ENCODE measurements at places on chromosomes 5 and 9. TPM values are rescaled to one million over a fixed set of nuclear protein-coding genes. Genes with fewer than 3 reads are reported as not detected.

DNA sequence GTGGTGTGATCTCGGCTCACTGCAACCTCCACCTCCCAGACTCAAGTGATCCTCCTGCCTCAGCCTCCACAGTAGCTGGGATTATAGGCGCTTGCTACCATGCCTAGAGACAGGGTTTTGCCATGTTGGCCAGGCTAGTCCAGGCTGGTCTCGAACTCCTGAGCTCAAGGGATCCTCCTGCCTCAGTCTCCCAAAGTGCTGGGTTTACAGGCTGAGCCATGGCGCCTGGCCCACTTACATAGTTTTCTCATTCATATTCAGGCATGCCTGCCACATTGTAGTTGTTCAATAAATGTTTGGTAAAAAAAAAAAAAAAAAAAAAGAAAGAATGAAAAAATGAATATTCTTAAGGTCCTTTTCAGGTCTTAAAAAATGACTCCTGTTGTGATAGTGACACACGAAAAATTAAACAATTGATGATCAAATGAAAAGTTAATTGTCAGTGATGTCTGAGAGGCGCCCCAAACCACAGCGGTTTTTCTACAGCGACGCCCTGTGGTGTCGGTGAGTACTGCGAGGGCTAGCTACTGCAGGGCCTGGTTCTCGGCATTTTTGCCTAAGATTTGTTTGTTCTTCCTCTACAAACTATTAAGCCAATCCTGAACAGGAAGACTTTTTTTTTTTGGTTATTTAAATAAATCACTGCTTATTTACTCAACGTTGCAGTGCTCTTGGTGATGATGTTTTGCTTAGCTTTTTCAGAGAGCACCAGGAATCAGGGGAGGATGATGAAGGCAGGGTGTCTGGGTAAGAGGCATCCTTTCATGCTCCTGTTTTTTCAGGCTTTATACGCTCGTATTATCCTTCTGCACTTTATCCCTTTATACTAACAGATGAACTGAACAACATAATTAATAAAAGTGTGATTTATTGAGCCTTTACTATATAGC is 67.0 kb upstream of the DPYSL3 start:
- no peaks in the 10 kb centered on the region for H3K36me3 ChIP-seq
- no peak overlapping the region for H3K4me3 ChIP-seq
- no peaks in the 10 kb centered on the region for H3K27me3 ChIP-seq

Gene FOXD1
- 0.37 TPM for total RNA-seq

GRCh38 chr5:57277085-57277484 is 103.2 kb downstream of the GPBP1 start:
- H3K4me1 ChIP-seq: no peaks in the 10 kb centered on the region
- H3K27ac ChIP-seq: no peak overlapping the region
- no peaks in the 10 kb centered on the region for H3K27me3 ChIP-seq
- peak; percentile 59 for DNase-seq
- H3K36me3 ChIP-seq: no peaks in the 10 kb centered on the region

Gene SLCO6A1
- total RNA-seq: not detected

DNA sequence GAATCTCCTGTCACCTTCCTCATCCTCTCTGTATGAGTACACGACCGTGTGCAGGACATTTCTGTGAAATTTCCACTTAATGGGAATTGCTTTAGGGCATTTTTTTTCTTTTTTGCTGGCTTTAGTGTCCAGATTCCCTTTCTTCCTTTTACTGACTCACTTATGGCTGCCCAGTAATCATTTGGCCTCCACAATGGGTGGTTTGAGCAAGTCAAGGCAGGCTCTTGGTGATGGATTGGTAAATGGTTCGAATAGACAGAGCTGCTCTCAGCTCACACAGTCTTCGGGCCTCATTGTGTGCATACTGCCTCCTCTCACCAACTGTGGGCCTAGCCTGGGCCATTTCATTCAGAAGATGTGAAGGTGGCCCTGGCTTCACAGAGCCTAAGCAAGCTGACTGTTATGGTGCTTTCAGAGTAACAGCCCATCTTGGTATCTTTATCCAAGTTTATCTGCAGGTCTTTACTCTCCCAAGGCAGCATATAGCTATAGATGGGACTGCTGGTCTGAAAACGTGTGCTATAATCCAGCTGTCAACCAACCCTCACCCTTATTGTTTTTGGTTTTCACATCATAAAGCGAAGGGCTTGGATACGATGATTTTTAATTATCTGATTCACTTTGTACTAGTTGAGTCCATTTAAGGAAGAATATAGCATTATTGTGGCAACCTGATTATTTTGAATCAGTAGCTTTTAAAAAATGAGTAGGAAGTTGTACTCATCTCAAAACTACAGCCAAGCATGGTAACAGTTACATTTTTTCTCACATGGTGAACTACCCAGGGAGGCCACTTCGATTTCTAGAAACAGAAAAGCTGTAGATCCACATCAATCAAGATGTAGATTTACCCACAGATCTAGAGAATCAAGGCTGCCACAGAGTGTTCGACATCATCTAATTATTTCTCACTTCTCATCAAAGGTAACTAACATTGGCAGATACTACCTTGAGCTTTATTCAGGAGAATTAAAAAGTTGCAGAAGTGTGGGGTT is 50.4 kb upstream of the CKMT2 start:
- H3K4me1 ChIP-seq: no peaks in the 10 kb centered on the region
- H3K4me3 ChIP-seq: no peak overlapping the region
- H3K27ac ChIP-seq: no peak overlapping the region
- H3K27me3 ChIP-seq: no peaks in the 10 kb centered on the region
- no peak for DNase-seq
- no peaks in the 10 kb centered on the region for H3K36me3 ChIP-seq

GRCh38 chr9:105716146-105716545 is 21.8 kb downstream of the TMEM38B start:
- no peak overlapping the region for H3K4me3 ChIP-seq
- H3K27me3 ChIP-seq: no peaks in the 10 kb centered on the region
- H3K36me3 ChIP-seq: no peaks in the 10 kb centered on the region
- H3K4me1 ChIP-seq: no peaks in the 10 kb centered on the region

DNA sequence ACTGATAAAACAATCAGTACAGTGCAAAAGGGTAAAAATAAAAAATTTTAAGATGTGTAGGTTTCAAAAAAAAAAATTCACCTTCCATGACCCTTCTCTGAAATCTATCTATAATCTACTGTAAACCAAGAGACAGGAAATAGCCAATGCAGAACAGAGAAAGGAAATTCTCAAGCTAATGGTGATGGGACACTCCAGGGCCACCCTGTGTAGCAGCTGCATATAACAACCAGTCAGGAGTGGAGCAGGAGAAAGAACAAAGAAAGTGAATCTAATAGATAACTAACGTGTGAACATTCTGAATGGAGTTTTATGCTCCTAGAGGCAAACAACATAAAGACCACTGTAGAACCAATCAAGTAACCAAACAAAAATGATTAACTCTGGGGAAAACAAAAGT is 16.6 kb downstream of the SPTLC1 start:
- no peaks in the 10 kb centered on the region for H3K36me3 ChIP-seq
- H3K4me3 ChIP-seq: no peak overlapping the region

Gene PCDHB11
- 2.2 TPM for total RNA-seq

GRCh38 chr5:89343666-89344065 is 460.7 kb upstream of the MEF2C start:
- no peaks in the 10 kb centered on the region for H3K27me3 ChIP-seq
- DNase-seq: peak; percentile 11
- H3K27ac ChIP-seq: no peak overlapping the region
- H3K4me3 ChIP-seq: no peak overlapping the region

- DNase-seq: no peak
- no peak overlapping the region for H3K27ac ChIP-seq
- H3K4me3 ChIP-seq: no peak overlapping the region
Measured at GRCh38 chr5:73528248-73528647, 30.0 kb downstream of the BTF3 start.

DNA sequence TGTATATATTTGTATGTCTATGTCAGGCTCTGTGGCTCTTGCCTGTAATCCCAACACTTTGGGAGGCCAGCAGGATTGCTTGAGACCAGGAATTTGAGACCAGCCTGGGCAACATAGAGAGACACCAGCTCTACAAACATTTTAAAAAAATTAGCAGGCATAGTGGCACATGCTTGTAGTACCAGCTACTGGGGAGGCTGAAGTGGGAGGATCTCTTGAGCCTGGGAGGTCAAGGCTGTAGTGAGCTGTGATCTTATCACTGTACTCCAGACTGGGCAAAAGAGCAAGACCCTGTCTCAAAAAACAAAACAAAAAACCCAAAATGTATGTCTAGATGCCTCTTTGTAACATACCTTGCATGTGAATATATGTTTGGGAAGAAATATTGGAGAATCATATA is 15.8 kb downstream of the ARRDC3 start:
- H3K36me3 ChIP-seq: peaks cover 37% of the 10 kb centered on the region
- no peak overlapping the region for H3K4me3 ChIP-seq
- no peak overlapping the region for H3K27ac ChIP-seq
- no peak for DNase-seq
- no peaks in the 10 kb centered on the region for H3K27me3 ChIP-seq

Gene ADAMTS12
- total RNA-seq: 55.1 TPM

Gene PLPP7
- total RNA-seq: 1.8 TPM

GRCh38 chr9:107548298-107549142 is 59.0 kb upstream of the KLF4 start:
- H3K27ac ChIP-seq: peak overlapping the region; percentile 85
- DNase-seq: peak; percentile 64
- H3K4me3 ChIP-seq: no peak overlapping the region

Gene DRD1
- total RNA-seq: 1.5 TPM

DNA sequence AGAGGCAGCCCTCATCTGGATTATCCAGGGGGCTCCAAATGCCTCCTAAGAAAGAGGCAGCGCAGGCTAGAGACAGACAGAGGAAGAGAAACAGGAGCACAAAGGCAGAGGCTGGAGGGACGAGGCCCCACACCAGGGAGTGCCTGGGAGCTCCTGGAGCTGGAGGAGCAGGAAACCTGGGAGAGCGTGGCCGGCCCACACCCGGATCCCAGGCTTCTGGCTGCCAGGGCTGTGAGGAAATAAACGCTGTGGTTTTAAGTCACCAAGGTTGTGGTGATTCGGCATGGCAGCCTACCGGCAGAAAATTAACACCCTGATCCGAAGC is 165.5 kb downstream of the OLFM1 start:
- H3K27ac ChIP-seq: no peak overlapping the region
- H3K4me3 ChIP-seq: no peak overlapping the region
- H3K4me1 ChIP-seq: no peaks in the 10 kb centered on the region
- DNase-seq: no peak
- H3K36me3 ChIP-seq: no peaks in the 10 kb centered on the region
- H3K27me3 ChIP-seq: peaks cover 10% of the 10 kb centered on the region

GRCh38 chr9:37918665-37919170 is 14.8 kb upstream of the SLC25A51 start:
- peaks cover 2% of the 10 kb centered on the region for H3K36me3 ChIP-seq
- H3K27ac ChIP-seq: no peak overlapping the region
- peaks cover 11% of the 10 kb centered on the region for H3K4me1 ChIP-seq
- DNase-seq: no peak
- H3K4me3 ChIP-seq: no peak overlapping the region
- H3K27me3 ChIP-seq: no peaks in the 10 kb centered on the region

GRCh38 chr9:93813221-93814076 is 141.7 kb downstream of the BARX1 start:
- H3K4me3 ChIP-seq: no peak overlapping the region
- no peak overlapping the region for H3K27ac ChIP-seq
- no peak for DNase-seq
- H3K27me3 ChIP-seq: no peaks in the 10 kb centered on the region
- H3K36me3 ChIP-seq: no peaks in the 10 kb centered on the region

GRCh38 chr5:10602031-10602806 is 38.3 kb downstream of the ANKRD33B start:
- DNase-seq: no peak
- H3K36me3 ChIP-seq: no peaks in the 10 kb centered on the region
- H3K27me3 ChIP-seq: no peaks in the 10 kb centered on the region
- peaks cover 7% of the 10 kb centered on the region for H3K4me1 ChIP-seq
- H3K4me3 ChIP-seq: no peak overlapping the region
- peak overlapping the region; percentile 76 for H3K27ac ChIP-seq

- no peaks in the 10 kb centered on the region for H3K4me1 ChIP-seq
- H3K4me3 ChIP-seq: no peak overlapping the region
- DNase-seq: no peak
- H3K27ac ChIP-seq: no peak overlapping the region
- peaks cover 4% of the 10 kb centered on the region for H3K36me3 ChIP-seq
- no peaks in the 10 kb centered on the region for H3K27me3 ChIP-seq
Measured at GRCh38 chr5:53965459-53965858, 344.9 kb downstream of the ARL15 start.

- H3K4me3 ChIP-seq: no peak overlapping the region
- H3K27me3 ChIP-seq: no peaks in the 10 kb centered on the region
- no peaks in the 10 kb centered on the region for H3K36me3 ChIP-seq
- peak overlapping the region; percentile 57 for H3K27ac ChIP-seq
- DNase-seq: no peak
Measured at GRCh38 chr5:74433896-74434829, 206.4 kb downstream of the ENC1 start.

DNA sequence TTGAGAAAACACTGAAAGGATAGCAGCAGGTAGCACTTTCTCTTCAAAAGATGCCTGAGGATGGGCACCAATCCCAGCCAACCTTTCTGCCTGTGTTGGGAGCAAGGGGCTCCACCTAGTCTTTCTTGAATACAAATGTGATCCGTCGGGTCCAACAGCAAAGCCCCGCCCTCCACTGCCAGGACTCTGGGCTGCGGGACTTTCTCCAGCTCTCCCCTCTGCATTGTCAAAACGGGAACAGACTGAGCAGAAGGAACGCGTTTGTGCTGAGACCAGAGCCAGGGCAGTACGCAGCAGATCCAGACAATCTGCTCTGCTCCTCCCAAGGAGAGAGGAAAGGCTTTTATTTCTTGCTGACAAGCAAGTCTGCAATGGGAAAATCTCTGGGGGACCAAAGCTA is 139.7 kb downstream of the SEC61B start:
- peaks cover 14% of the 10 kb centered on the region for H3K27me3 ChIP-seq
- H3K27ac ChIP-seq: no peak overlapping the region
- peaks cover 4% of the 10 kb centered on the region for H3K4me1 ChIP-seq
- H3K4me3 ChIP-seq: no peak overlapping the region
- no peaks in the 10 kb centered on the region for H3K36me3 ChIP-seq

DNA sequence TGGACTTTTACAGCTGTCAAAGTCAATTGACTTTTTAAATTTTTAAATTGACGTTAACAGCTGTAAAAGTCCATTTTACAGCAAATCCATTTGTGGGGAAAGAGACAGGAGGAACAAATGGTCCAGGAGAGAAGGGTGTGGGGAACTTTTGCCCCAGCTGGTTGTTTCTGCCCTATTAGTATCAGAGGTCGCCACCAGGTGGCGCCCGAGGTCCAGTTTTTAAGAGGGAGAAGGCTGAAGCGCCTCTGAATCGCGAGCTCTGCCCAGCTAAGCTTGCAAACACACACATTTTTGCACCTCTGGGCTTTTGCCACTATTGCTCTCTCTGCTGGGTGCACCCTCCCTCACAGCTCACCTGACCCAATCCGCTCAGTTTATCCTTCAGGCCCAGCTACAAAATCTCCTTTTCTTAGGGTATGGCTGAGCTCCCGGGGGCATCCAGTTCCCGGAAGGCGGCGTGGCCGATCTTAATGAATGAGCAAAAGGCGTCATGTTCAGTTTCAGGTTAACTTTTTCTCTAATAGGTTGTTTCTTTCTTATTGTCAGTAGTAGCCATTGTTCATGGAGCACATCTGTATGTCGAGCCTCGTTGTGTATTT is 6.3 kb upstream of the TTLL11 start:
- peaks cover 3% of the 10 kb centered on the region for H3K27me3 ChIP-seq
- no peak overlapping the region for H3K4me3 ChIP-seq
- H3K27ac ChIP-seq: no peak overlapping the region
- no peaks in the 10 kb centered on the region for H3K4me1 ChIP-seq

GRCh38 chr5:172403817-172404216 is 50.5 kb downstream of the SH3PXD2B start:
- H3K4me3 ChIP-seq: no peak overlapping the region
- H3K27me3 ChIP-seq: no peaks in the 10 kb centered on the region
- H3K36me3 ChIP-seq: no peaks in the 10 kb centered on the region

Gene NUTM2F
- not detected for total RNA-seq

Measured in lung (tissue), 17 donors.